ENCODE measurements at places on chromosomes 7 and 10. TPM values are rescaled to one million over a fixed set of nuclear protein-coding genes. Genes with fewer than 3 reads are reported as not detected.

Gene MBL2
- total RNA-seq, result not detected

Gene NXPH1
- not detected for total RNA-seq

Gene MOGAT3
- not detected for total RNA-seq

Gene PPP1R3A
- total RNA-seq, result not detected

Gene ADAM12
- 0.06 TPM for total RNA-seq

Gene INHBA
- total RNA-seq, result 1.1 TPM
